ENCODE measurements at places on chromosomes 2 and 18.

GRCh38 chr2:124325667-124326440, 300.8 kb downstream of the CNTNAP5 start:
- no peak for DNase-seq

- DNase-seq = no peak
Measured at GRCh38 chr2:129518937-129519336, 460.5 kb upstream of the RAB6C start.

- no peak for DNase-seq
Measured at GRCh38 chr2:95530734-95531133, 46.2 kb upstream of the TRIM43B start.

DNA sequence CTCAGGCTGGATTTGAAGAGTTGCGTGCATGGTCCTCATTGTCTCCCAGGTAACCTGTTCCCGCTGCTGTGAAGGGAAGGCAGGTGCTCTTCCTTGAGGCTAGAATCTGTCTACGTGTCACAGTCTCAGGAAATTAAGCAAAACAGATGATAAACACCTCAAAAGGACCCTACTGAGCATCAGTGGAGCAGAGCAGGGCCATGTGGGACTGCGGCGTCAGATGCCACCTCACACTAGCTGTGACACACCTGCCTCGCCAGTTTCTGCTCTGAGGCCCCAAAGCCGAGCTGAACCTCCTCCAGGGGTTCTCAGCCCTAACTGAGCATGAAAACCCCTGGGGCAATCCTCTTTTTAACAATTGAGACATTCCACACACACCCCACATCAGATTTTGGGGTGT, 2.0 kb downstream of the C2orf92 start:
- no peak for DNase-seq

DNA sequence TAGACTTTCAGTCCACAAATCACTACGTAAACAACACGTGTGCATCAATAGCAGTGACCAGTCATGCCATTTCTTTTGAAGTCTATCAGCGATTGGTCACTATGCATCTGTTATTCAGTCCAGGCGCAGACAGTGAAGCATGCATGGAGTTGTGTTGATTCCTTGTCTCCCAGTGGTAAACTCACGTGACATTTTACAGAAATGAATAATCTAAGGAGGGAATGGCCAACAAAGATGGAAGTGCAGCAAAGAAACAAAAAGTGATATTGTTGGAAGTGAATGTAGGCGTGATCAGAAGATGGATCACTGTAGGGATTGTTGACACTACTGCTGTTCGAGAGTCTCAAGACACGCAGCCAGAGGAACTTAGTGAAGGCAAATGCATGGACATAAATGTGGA, 317.8 kb upstream of the MGAT5 start:
- DNase-seq = no peak

GRCh38 chr2:165634855-165635254, 159.2 kb downstream of the GALNT3 start:
- no peak for DNase-seq

DNA sequence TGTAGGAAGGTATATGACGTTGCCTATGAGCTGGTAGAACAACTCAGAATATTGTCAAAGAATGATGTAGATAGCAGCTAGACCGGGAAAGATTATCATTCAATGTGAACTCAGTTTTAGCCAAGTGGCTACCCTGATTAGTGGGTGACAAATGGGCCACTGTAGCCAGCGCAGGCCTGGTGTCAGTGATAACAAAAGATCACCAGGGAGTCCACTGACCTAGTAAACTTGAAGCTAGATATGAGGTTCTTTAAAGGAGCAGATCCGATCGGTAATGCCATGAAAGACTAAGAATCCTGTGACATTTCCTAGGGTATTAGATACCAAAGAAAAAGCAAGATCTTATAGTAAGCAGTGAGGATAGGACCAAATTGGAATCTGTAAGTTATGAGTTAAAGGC, 180.9 kb downstream of the GCA start:
- DNase-seq = no peak

DNA sequence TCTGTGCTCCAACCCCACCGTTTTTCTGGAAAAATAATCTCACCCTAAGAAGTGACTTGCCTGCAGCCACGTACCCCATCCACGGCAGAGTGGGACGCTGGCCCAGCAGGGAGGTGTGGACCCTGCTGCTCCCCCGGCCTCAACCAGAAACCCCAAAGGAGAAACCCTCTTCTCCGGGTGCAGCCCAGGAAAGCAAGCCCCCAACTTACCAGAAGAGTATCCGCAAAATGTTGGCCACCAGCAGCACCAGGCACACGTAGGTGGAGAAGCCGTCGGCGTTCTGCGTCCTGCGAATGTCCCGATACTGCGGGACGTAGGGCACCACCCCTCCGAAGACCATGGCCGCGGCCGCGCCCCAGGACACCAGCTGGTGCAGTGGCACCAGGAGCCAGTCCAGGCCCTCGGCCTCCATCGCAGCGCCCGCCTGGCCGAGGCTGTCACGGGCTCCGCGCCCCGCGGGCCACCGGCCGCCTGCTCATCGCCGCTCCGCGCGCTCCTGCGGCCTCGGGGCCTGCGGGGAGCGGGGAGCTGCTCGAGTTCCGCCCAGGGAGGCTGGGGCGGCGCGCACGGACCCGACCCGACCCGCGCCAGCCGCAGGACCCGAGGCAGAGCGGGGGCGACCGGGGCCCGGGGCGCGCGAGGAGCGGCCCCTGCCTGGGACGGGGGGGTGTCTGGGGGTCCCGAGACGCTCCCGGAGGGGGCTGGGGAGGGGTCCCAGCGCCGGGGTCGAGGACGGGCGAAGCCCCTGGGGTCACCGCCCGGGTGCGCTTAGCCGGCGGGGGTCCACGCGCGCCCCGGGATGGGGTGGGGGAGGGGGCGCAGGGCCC, 725 bp downstream of the SLC66A2 start:
- DNase-seq = no peak

DNA sequence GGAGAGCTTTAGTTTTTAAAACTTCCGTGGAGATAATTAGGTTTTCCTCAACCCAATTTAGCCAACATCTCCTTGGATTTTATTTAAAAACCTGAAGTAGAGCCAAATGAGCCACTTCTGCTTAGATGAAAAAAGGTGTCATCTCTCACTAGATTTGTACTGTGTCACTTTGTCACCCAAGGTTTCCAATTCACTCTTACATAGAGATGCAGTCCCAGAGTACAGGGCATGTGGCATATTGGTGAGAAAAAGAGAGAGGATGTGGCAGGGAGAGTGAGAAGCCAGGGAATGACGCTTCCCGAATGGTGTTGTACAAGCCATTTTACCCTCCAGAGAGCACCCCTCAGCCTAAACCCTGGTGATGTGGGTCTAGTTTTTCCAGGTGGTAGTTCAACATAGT, 44.4 kb upstream of the CTLA4 start:
- DNase-seq = no peak

GRCh38 chr2:1788478-1788959, 44.2 kb upstream of the PXDN start:
- no peak for DNase-seq

DNA sequence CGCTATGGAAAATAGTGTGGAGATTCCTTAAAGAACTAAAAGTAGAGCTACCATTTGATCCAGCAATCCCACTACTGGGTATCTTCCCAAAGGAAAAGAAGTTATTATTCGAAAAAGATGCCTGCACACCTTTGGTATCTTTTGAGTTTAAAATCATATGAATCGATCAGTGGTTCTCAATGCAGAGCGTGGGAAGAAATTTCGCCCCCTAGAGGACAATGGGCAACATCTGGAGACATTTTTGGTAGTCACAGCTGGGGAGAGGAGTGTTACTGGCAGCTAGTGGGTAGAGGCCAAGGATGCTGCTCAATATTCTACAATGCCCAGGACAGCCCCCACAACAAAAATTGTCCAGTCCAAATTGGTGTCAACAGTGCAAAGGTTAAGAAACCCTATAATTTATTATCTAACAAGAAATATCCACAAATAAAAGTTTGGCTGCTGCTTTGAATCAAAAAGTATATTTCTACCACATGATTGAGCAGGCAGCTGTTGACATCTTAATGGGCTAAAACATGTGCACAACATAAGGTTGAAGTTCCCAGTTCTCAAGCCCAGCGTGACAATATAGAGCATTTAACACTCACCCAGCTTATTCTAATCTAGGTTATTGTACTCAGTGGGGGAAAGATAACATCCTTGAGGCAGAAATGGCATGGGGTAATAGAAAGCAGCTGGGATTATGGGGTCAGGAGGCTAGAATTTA, 425.7 kb downstream of the LRATD1 start:
- no peak for DNase-seq

- DNase-seq = no peak
Measured at GRCh38 chr2:58063641-58064040, 17.0 kb downstream of the VRK2 start.

DNA sequence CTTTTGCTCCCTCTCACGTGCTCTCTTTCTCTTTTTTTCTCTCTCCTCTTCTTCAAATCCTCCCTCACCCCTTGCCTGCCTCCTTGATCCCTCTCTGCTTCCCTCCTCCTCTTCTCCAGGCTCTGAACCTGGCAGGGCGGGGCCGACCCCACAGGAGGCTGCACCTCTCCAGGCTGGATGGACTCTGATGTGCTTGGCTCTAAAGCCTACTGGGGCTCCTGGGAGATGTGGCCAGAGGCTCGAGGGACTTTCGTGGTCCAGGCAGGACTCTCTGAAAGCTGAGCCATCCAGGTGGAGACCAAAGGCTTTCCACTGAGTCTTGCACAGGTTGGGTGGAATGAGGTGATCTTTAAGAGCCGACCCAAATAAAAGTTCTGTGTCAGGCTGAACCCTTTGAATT, 25.4 kb downstream of the DYSF start:
- DNase-seq = no peak

DNA sequence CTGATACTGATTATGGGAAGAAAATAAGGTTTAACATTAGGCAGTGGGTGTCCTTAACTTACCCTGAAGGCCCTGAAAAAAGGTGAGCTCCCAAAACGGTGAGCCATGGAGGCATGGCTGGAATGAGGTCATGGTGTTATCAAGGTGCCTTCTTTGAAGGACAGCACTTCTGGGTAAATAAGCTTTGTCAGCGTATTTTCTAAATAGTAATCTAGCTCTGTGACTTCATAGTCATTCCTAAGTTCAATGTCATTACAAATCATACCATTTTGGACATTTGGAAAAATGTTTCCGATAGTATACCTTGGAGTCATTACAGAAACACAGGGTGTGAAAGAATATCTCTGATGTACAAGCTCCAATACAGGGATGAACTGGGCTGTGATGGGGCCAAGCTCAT, 35.2 kb upstream of the CNGA3 start:
- DNase-seq = no peak

- DNase-seq = no peak
Measured at GRCh38 chr2:32678825-32679224, 51.0 kb downstream of the TTC27 start.
